ENCODE measurements at places on chromosomes 3 and 15.

- no peak for DNase-seq
Observed at GRCh38 chr3:28544236-28544635, 195.6 kb upstream of the AZI2 start.

GRCh38 chr3:66385066-66385465 is 115.8 kb downstream of the LRIG1 start:
- no peak for DNase-seq

- DNase-seq: no peak
Observed at GRCh38 chr3:127612966-127613365, 14.8 kb downstream of the MCM2 start.

DNA sequence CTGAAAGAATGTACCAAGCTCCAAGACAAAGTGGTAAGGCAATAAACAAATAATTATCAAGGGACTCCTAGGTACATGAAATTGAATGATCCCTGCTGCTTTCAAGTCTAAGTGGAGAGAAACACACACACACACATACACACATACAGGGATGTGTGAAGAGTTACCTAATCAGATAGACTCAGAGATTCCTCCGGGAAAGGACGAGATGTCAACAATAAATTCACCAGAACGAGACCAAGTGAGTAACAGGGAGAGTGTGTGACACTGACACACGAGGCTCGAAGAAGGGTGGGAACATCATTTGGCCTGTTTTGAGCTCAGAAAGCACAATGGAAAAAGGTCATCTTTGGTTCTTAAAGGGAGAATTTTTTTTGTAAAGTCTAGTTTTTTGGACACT is 13.4 kb downstream of the LRIG1 start:
- DNase-seq: no peak

GRCh38 chr3:99250272-99250671 is 348.8 kb upstream of the DCBLD2 start:
- DNase-seq: peak; percentile 79

- DNase-seq: no peak
Observed at GRCh38 chr15:75089456-75090387, 66.3 kb downstream of the PPCDC start.

DNA sequence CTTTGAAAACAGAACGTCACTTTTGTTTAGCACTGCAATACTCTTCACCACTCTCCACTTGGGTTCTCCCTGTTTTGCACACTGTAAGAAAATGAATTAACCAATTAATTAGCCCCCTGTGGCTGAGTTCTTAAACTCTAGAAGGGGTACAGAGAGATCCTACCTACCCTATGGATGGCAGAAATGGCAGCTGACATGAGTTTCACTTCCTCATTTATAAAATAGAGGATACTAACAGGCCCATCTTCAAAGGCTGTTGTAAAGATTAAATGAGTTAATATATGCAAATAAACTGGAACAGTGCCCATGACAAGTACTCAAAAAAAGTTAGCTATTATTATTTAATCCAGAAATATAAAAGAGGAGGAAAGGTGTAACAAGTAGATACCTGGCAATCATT is 36.9 kb downstream of the SUCLG2 start:
- DNase-seq: no peak

GRCh38 chr3:50347187-50347813 is 1.8 kb upstream of the ZMYND10 start:
- DNase-seq: peak; percentile 81

GRCh38 chr3:52730681-52731080 is 24.8 kb downstream of the SPCS1 start:
- no peak for DNase-seq

- DNase-seq: no peak
Observed at GRCh38 chr3:128780101-128780837, 54.3 kb downstream of the RAB7A start.

DNA sequence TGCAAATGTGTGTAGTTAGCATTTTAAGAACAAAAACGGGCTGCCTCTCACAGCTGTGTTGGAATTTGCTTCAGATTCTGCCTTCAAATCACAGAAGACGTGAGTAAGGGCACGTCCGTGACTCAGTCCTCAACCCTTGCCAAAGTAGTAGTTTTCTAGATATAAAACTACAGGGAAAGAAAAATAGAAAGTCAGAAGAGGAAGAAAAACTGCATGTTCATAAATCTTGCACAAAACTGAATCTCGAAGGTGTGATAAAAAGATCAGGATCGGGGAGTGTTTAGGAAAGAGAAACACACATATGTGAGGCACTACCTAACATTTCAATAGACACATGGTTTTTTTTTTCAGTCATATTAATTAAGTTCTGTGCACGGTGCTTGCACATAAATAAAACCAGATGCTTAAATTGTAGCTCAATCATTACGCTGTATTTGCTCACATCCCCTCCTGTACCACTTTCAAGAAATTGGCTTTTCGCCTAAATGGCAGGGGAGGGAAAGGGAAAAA is 71.7 kb downstream of the P3H2 start:
- DNase-seq: peak; percentile 85

DNA sequence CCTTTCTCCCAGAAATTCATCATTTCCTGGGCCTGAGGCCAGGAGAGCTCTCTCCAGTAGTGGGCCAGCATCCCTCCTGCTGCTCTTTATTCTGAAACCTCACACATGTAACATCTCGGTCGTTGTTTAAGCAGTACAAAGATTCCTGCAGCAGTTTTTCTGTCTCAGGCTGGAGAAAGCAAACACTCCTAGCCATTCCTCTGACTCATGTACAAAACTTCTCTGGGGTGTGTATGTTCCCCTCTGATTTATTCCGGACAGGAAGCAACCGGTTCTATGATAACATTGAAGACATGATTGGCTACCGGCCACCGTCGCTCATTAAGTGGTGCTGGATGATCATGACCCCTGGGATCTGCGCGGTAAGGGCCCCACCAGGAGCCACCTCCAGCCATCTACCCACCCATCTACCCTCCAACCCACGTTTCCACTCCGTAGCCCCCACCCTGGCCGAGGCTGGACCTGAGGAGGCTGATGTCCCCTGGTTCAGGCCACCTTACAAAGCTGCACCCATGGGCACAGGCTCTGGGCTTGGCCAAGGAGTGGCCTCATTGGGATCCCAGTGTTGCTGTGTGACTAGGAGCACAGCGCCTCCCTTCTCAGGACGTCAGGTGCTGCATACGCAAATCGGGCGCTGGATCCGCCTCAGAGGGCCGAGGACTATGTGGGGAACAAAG is 58.6 kb upstream of the SLC6A1 start:
- DNase-seq: peak; percentile 77

DNA sequence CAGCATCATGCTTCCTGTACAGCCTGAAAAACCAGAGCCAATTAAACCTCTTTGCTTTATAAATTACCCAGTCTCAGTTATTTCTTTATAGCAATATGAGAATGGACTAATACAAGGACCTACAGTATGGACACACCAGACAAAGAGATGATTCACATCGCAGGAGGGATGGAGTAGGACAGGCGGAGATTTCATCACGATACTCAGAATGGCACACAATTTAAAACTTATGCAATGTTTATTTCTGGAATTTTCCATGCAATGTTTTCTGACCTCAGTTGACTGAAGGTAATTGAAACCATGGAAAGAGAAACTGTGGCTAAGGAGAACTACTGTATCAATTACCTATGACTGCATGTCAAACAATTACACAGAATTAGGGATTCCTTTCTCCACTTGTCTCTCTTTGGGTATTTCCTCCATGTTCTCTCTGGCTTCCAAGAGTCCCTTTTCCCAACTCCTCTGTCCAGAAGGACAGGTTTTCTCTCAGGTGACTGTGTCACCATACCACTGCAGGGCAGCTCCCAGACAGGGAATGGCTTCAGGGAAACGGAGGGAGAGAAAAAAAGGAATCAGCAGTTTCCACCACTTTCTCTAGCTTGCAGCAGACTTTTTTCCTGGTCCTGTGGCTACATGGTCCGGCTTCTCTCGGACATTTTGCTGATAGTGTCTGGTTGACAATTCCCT is 3.0 kb upstream of the ANO10 start:
- peak; percentile 9 for DNase-seq

- no peak for DNase-seq
Observed at GRCh38 chr3:142664311-142664710, 59.5 kb upstream of the TRPC1 start.

GRCh38 chr3:26596335-26596734 is 26.2 kb upstream of the LRRC3B start:
- DNase-seq: no peak

GRCh38 chr3:48528754-48529153 is 24.8 kb upstream of the SHISA5 start:
- no peak for DNase-seq

- DNase-seq: no peak
Observed at GRCh38 chr3:47565734-47566550, 12.7 kb downstream of the CSPG5 start.

DNA sequence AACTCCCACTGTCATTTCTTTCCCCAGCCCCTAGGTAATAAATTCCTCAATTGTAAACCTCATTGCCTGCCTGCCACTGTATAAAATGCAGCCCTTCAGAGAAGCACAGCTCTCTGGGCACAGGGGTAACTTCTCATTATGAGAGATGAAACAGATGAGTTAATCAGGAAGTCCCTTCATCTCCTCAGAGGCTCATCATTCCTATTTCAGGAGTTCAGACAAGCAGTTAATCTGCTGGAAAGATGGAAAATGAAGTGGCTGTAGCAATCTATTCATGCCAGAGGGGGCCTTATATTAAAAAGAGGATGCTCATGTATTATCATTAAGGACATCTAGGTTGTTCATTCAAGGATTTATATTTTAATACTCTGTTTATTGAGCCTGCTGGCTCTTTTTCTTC is 519.5 kb upstream of the LMCD1 start:
- no peak for DNase-seq

- peak; percentile 1 for DNase-seq
Observed at GRCh38 chr15:47184003-47184907, 533.0 kb upstream of the SEMA6D start.

DNA sequence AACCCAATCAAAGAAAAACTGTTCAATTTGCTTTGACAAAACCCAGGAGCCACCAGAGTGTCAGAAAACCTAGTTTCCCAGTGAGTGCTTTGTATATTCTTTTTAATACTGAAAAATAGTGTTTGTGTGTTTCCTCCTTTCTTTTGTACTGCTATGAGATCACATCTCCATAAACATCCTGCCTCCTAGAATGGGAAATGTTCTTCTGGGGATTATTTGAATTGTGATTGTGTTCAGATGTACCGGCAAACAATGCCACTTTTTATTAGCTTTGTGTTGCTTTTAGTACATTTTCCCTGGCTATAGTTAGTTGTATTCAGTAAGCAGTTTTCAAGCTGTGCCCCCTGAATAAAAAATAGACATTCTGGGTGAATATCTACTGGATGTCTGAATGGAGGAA is 148.0 kb upstream of the NR2E3 start:
- no peak for DNase-seq

DNA sequence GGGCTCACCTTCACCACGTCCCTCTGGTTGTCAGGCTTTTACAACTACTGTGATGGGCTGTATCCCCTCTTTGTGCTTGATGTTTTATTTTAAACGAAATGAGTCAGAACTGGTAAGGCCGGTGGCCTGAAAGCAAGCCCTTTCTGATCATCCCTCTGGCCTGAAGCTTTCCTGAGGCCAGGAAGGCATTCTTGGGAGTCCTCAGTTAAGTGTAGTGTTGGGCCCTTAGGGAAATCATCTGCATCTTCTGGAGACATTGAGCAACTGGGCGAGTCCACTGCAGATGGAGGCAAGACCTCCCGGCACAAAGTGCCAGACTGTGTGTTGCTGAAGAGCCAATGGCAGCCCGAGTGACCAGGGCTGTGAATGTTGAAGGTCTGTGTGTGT is 33.0 kb upstream of the AMOTL2 start:
- peak; percentile 74 for DNase-seq

- DNase-seq: no peak
Observed at GRCh38 chr3:31848911-31849310, 132.2 kb downstream of the OSBPL10 start.

GRCh38 chr15:63913786-63914315 is 80.1 kb upstream of the HERC1 start:
- peak; percentile 63 for DNase-seq

GRCh38 chr3:185724761-185725160 is 100.1 kb downstream of the IGF2BP2 start:
- peak; percentile 88 for DNase-seq

GRCh38 chr3:105359098-105359762 is 7.5 kb upstream of the ALCAM start:
- peak; percentile 85 for DNase-seq

- peak; percentile 33 for DNase-seq
Observed at GRCh38 chr3:63961891-63962290, 49.7 kb upstream of the SCAANT1 start.

GRCh38 chr3:112739252-112739965 is 98.5 kb upstream of the CCDC80 start:
- peak; percentile 73 for DNase-seq

DNA sequence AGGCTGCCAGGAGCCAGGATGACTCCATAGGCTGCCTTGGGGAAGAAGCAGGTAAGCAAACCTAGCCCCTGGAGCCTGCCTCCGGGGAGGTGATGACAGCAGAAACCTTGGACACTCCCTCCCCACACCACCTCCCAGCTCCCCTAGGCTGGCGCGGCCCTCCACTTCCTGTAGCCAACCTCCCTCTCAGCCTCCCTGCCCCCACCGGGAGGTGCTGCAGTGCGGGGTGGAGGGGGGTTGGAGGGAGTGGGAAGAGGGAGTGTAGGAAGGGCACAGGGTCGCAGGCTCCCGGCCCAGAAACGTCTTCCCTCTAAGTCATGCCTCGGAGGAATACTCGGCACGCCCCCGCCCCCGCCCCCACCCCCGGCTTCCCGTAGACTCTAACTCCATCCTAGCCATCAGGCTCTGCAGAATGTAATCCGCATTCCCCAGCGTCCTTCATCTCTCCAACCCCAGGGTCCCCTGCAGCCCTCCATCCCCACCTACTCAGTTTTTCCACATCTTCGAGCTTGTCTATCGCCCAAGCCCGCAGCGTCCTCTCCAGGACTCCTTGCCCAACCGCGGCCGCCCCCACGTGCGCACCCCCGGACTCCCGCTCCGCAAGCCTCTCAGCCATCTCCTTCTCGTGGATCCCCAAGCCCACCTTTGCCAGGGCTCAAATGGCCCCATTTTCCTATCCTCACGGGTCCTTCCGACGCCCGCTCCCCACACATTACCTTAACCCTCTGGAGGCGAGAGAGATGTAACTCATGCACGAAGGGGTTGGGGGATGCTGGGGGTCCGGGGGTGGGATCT is 528 bp downstream of the LPCAT4 start:
- DNase-seq: peak; percentile 67

GRCh38 chr3:156723182-156723619 is 48.8 kb downstream of the TIPARP start:
- DNase-seq: peak; percentile 49

- no peak for DNase-seq
Observed at GRCh38 chr3:151265866-151266265, 12.5 kb downstream of the P2RY14 start.

DNA sequence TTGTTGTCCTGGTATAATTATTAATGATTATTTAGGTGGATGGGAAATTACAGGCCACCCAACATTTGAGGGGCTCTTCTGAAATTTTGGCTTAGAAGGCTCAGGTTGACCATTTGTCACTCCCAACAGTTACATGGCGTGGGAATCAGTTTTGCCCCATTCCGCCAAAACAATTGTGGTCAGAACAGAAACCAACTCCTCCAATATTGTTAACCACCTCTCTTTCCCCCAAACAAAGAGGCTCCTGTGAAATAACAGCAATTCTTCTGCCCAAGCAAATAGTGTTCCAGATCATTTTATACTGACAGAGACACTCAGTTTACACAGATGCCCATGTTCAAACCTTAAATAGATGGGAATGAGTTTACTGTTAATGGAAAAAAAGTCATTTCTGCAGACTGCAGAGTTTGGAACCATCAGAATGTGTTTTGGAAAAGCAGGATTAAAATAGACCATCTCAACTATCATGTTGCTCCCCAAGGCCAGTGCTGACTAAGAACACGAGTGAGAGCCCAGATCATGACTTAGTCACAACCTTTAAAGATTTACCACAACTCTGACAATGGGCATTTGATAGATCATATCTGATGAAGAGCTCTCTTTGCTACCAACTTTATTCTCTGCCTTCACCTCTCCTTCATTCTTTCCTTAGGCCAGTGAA is 102.1 kb downstream of the DUT start:
- peak; percentile 85 for DNase-seq
